ENCODE measurements at places on chromosomes 6 and 20.

- peak; percentile 62 for DNase-seq
These were observed 9.9 kb upstream of the PSMF1 start for GRCh38 chr20:1108437-1108920.

GRCh38 chr6:53746442-53747103 lies 48.2 kb upstream of the LRRC1 start:
- DNase-seq = no peak

GRCh38 chr6:14211562-14211942 lies 94.0 kb downstream of the CD83 start:
- no peak for DNase-seq

- DNase-seq = no peak
These were observed 19.6 kb upstream of the TRAM2 start for GRCh38 chr6:52596371-52597028.

DNA sequence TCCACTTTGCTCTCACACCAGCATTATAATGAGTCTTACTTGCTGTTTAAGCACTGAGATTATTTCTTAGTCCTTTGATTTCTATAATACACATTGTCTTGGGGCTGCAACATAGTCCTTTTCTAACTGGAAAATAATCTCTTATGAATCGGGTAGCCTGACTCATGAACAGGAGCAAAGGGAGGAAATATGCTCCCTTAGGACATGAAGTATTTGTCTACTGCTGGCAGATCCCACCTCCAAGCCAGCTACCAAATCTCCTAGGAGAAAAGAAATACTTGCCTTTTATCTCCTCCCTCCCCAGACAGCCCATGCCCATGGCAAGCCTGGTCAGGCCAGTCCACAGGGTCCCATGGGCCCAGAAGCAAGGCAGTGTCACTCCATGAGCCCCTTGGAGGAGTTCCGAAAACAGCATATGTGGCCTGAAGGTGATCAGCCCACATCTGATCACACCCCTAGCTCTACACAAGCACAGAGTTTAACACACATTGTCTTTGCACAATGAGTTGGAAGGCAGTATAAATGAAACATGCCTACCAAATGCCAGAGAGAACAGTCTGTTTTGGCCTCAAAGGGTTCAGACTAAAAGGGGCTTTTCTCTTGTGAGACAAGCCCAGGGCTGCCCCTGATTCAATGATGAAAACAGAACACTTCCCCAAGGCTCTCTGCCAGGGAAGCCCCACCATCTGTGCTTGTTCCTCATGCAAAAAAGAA lies 37.1 kb upstream of the SLC4A11 start:
- DNase-seq = no peak

DNA sequence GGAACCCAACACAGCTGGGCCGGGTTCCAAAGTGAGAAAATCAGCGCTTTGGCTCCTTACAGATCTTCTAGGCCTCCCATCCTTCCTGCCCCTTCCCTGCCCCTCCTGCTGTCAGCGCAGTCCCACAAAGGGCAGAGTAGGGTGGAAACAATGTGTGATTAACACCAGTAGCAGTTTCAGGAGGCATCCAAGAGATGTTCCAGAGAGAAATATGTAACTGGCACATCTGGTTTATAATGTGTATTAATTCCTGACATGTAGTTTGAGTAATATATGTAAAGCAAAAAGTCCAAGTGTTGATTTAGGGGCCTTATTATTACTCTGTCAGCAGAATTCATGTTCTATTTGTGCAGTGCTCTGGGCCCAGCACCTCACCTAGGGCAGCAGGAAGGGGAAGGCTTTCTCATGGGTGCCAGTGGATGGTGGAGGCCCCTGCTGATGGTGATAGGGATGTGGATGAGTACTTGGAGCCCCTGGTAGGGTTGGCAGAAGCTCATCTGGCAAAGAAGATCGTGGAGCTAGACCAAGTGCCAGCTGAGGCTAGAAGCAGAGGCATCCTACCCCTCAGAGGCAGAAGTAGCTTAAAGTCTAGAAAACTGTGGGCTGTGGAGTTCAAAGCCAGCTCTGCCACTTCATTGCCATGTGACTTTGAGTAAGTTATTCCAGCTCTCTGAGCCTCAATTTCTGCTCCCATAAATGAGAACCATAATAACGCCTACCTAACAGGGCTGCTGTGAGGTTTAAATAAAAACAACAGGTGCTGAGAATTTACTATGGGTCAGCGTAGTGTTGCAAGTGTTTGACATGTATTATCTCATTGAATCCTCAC lies 22.4 kb upstream of the RALY start:
- DNase-seq = no peak

- DNase-seq = no peak
These were observed 148.4 kb upstream of the FBXL4 start for GRCh38 chr6:99096170-99096569.

GRCh38 chr6:100001915-100002388 lies 7.9 kb upstream of the MCHR2 start:
- DNase-seq = peak; percentile 40

Measured in activated T-cell treated with anti-CD3 and anti-CD28 coated beads, Interleukin-2, amount 50 U/mL, for 1 hour (primary cell).